CD4-positive, alpha-beta T cell treated with Interleukin-15 for 1 hour (primary cell): ENCODE measurements at places on chromosomes 13 and 19.

DNA sequence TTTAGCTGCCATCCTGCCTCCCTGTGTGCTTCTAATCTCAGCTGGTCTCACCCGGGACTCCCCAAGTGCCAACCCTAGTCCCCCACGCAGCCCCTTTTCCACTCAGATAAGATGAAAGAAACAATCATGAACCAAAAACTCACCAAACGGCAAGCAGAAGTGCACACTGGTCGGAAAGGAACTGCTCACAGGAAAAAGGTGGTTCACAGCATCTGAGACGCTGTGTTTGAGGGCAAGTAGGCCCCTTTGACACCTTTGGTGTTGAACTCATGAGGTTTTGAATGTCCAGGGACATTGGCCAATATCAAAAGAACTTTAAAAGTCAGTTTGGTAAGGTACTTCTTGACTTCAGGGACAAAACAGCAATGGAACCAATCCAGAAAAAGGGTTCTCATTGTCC lies 20.4 kb upstream of the ACOD1 start:
- DNase-seq: no peak

DNA sequence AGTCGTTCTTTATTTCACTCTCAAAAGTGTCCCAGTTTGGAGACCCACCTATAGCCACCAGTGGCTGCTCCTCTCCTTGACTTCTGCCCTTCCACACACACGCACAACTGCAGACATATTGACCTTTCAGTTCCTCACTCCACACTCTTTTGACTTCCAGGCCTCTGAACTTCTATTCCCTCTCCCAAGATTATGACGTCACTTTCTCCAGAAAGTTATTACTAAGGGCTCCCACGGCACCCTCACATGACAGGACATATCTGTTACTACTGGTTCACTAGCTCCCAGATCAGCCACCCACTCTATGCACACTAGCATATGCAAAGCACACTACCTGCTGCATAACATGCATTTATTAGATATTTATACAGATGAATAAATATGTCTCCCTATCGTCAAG lies 45.9 kb downstream of the XPO4 start:
- DNase-seq: no peak

DNA sequence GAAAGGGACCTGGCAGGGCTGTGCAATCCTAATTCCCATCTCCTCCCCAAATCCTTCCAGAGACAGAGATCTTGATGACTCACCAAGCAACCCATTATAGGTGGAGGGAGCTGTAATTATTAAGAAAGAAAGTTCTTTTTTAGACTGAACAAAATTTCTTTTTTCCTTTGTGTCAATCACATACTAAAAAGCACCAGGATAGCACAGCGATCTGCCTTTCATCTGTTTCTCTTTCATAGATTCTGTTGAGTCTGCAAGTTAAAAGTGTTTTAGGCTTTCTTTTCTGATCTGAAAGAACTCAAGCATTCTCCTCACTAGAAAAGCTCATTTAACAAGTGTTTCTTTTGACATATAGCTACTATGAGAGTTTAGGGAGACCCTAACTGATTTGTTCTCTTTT lies 222.8 kb downstream of the DCT start:
- no peak for DNase-seq

GRCh38 chr13:106117035-106117434 lies 418.4 kb downstream of the EFNB2 start:
- no peak for DNase-seq
